ENCODE measurements at places on chromosomes 2 and 18.

DNA sequence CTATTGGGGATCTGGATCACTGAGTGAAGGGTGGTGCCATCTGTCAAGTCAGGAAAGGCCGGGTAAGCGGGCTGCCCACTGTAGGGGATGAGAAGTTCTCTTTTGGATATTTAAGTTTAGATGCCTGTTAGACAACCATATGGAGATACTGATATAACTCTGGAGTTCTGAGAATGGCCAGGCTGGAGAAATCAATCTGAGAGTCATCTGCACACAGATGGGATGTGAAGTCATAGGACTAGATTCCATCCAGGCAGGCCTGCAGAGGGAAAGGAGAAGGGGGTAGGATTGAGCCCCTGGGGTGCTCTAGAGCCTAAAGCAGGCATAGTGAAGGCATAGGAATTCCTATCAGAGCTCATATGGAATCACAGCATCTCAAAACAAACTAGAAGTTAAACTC, 30.1 kb downstream of the SPRED2 start:
- DNase-seq, result peak; percentile 53

DNA sequence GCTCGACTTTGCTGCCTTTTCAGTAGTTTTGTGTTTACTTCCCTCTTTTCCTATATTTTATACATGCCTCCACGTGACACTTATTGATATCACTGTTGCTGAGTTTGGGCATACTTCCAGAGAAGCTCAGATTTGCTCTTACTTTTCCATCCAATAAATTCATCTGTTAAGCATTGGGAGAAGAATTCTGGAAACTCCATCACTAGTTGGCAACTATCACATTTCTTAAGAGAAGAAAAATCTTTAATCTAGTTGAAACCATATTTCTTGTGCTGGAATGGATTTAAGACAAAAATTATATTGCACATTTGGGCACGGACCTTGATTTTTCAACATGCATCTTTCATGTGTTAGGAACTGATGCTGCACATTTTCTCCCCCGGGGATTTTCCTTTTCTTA, 52.6 kb upstream of the CPO start:
- DNase-seq, result no peak

GRCh38 chr2:150617351-150617978, 130.0 kb upstream of the RND3 start:
- no peak for DNase-seq

DNA sequence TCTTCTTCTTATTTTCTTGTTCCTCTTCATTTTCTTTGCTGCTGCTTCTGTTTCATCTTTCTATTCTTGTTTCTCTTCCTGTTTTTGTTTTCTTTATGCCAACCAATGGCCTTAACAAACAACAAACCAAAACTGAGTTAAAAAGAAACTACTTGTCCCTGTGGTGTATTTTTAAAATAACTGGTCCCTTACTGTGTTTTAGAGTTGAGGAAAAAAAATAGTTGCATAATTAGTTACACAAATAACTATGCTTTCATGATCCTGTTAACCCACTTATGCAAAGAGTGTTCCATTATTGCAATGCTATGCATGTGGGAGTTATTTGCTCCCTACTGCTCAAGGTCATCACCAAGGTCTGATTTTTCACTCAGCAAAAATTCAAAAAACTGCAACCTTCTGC, 39.5 kb upstream of the IMP4 start:
- no peak for DNase-seq

- no peak for DNase-seq
Measured at GRCh38 chr18:47586418-47587070, 335.1 kb upstream of the SKOR2 start.

DNA sequence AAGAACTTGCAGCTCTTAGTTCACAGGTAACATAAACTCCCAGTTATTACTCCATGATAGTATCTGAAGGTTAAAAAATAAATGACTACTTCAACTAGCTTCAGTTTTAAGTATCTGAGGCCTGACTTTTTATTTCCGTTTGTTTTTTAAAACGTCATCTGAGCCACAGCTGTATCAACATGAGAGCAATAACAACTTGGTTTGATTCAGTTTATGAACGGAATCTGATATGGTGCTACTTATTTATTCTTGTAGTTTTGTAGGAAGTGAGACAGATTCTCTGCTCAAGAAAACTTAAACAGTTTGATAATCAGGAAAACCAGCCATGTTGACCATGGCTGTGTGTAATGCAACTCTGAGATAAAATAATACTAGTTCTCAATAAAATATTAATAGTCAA, 34.9 kb downstream of the NAB1 start:
- no peak for DNase-seq

- DNase-seq, result no peak
Measured at GRCh38 chr18:24935008-24935407, 417.0 kb downstream of the ZNF521 start.

DNA sequence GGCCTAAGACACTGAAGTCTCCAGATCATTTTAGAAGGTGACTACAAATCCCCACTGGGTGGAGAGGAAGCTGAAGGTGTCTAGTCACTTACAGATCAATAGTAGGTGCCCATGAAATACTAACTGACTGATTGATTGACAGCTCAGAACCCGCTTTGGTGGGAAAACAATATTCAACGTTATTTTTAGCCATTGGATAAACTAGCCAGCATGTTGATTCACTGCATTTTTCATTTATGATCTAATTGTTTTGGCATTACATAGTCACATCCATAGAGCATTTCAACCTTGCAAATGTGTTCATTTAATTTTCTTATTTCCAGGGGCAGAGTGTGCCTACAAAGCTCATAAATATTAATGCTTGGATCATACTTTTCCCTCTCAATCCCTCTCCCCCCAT, 162.3 kb downstream of the MREG start:
- peak; percentile 60 for DNase-seq

- no peak for DNase-seq
Measured at GRCh38 chr18:21335927-21336488, 94.0 kb downstream of the GREB1L start.

DNA sequence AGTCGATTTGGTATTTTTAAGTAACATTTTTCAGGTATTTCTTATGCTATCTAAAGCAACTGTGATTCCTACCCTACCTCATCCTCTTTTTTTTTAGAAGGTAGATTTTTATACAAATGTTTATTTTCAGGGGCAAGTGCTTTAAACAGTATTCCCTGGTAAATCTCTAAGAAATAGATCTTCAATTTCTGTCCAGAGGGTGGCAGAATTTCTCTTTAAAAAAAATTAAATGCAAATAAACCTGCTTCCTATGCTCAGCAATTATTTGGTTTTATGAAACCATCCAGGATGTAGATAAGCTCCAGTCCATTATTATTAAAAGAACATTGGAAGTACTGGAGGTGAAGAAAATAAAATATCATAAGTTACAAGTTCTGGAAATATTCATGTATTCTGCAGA, 191.9 kb downstream of the MYO3B start:
- DNase-seq, result peak; percentile 16
